ENCODE measurements at places on chromosomes 5 and 9.

- no peak for DNase-seq
These were observed 96.3 kb downstream of the ZNF608 start for GRCh38 chr5:124650147-124650561.

DNA sequence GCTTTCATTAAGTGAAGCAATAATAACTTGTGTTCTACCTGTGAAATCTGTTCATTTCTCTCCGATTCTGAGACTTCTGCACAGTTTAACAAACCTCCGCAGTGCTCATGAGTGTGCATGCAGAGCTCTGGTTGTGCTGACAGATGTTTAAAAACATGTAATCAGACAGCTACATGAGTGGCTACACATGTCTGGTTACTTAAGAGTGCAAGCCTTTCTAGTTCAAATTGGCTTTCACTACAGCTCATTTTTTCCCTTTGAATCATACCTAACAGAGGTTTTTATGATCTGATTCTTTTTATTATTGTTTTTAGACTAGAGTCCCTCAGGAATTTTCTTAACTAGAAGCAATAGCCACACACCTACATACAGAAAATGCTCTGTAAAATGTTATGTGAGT is 310.2 kb downstream of the ARRDC3 start:
- DNase-seq, result no peak

- no peak for DNase-seq
These were observed 1.0 kb upstream of the TRPM3 start for GRCh38 chr9:71122421-71122820.

GRCh38 chr5:1007221-1007680 is 1.4 kb upstream of the NKD2 start:
- no peak for DNase-seq

- DNase-seq, result peak; percentile 4
These were observed 90.2 kb downstream of the HACD4 start for GRCh38 chr9:20941174-20941690.

- peak; percentile 21 for DNase-seq
These were observed 16.6 kb upstream of the HEMGN start for GRCh38 chr9:97954550-97954989.

GRCh38 chr9:72589667-72590521 is 68.5 kb downstream of the TMC1 start:
- no peak for DNase-seq

GRCh38 chr5:84623019-84623418 is 238.3 kb upstream of the EDIL3 start:
- no peak for DNase-seq

GRCh38 chr9:129183495-129184218 is 5.6 kb upstream of the IER5L start:
- DNase-seq, result no peak

GRCh38 chr5:100900142-100900795 is 2.8 kb downstream of the ST8SIA4 start:
- DNase-seq, result no peak

DNA sequence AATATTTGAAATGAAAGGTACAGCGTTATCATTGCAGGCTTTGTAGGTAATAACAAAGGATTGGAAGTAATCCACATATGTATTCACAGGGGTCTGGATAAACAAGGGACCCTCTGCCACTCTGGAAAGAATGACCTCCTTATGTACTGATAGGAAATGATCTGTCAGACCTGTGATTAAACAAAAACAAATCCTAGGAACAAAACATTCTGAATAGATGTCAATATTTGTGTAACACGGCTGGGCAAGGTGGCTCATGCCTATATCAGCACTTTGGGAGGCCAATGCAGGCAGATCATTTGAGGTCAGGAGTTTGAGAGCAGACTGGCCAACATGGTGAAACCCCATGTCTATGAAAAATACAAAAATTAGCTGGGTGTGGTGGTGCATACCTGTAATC is 42.3 kb downstream of the NSUN2 start:
- no peak for DNase-seq

DNA sequence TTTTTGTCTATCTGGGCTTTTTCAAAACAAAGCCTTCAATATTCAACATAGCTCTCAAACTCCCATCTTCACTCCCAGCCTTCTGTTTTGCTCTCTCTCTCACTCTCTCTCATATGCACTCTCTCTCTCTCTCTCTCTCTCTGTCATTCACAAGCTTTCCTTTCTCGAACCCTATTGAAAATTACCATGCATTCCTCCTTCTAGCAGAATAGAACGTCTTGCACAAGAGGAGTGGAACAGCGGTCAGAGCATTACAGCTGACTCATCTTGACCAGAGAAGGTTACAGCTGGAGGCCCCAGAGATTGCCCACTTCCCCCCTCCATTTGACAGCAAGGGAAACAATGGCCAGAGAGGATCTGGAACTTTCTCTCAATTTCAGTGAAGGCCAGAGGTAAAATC is 51.0 kb upstream of the LIFR start:
- no peak for DNase-seq

DNA sequence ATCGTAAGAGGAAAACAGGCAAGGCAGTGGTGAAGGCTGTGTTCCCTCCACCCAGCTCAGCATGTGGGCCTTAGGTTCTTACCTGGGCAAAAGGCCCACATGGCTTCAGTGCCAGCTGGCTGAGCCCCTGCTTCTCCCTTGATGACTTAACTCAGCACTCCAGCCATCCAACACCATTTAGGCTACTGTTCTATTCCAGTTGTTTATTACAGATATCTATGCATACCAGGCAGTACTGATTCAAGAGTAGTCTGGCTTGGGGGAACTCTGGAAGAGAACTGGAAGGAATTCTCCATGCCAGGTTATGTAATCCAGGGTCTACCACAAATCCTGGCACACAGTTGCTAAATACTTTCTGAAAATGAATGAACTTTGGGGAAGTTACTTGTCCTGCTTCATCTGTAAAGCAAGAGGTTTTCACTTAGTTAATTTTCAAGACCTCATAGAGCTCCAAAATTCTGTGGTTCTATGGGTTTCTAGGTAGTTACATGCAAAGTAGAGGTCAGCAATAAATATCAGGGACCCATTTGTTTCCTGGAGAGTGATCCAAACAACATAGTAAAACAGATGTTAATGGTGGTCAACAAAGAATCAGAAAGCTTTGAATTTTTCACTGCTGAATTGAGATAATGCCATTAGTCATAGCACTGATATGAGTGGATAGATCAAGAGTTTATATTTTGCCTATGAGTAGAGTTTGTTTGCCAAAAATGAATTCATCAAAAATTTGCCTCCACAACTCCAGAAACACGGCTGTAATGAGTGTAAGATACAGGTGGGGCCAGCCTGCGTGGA is 88.2 kb upstream of the OSMR start:
- DNase-seq, result no peak

DNA sequence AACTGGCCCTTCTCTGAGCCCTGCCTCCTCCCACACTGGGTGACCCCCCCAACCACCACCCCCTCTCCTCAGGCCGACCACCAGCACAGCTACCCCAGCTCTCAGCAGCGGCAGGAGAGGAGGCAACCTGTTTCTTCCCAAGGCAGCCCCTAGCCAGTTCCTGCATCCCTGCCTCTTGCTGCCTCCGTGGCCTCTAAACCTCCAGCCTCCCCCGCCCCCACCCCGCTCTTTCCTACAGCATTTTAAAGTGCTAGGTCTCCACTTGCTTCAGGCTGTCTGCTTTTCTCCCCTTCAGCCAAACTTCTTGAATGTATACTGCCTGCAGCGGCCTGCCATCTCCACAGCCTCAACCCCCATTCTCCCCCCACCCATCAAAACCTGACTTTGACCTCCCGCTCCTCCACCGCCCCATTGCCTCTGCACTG is 135.6 kb downstream of the DAB2IP start:
- no peak for DNase-seq

- DNase-seq, result no peak
These were observed 35.8 kb downstream of the CREBRF start for GRCh38 chr5:173091981-173092380.

DNA sequence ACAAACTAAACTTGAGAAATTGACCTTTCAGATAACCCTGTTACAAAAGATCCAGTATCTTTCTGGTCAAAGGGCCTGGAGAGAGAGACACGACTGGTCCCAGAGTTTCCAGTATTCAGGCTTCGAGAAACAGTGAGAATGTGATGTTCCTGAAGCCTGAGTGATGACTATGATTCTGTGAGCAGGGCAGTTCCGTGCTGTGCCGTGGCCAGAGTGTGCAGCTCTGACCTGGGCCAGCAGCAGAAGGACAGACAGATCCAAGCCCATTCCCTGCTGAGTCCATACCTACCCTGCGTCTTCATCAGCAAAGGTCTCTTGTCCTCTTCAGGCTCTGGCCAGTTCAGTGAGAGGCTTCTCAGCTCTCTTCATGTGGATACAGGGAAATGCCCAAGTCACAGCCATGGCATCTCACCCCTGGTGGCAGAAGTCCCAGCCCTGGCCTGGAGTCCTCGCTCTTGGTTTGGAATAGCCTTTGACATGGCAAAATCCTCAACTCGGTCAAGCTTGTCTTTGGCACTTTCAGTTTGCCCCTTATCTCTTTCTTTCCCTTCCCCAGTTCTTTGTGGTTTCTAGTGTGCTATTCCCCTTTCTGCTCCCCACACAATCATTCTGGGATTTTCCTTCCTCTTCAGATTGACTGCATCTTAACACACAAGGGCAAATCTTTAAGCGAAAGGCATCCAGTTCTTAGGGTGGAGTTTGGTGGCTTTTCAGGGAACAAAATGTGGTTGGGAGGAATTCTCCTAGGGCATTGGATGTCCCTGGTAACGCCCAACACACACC is 107.7 kb downstream of the LIFR start:
- no peak for DNase-seq

DNA sequence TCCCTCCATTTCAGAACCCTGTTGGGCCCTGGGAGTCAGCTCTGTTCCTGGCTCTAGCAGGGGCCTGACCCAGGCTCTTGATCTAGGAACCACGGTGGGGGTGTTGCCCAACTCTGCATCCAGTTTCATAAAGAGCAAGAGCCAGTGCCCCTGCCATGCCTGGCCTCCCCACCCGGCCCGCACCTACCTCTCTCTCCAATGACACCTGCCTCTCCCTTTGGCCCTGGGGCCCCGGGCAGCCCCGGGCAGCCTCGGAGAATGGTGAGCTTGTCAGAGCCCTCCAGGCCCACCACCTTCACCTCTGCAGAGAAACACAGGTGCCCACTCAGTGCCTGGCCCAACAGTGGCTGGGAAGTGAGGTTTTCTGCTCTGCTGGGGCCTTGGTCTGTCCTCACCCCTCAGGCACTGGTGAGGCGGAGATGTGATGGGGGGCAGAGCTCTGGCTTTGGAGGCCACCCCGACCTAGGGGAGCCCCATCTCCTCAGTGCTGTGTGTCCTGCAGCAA is 1.5 kb downstream of the FCN1 start:
- no peak for DNase-seq

GRCh38 chr5:16933337-16933736 is 2.8 kb downstream of the MYO10 start:
- no peak for DNase-seq

GRCh38 chr5:177496727-177497291 is 595 bp downstream of the PDLIM7 start:
- no peak for DNase-seq

GRCh38 chr9:7305677-7306076 is 493.9 kb downstream of the DMAC1 start:
- DNase-seq, result no peak

GRCh38 chr9:34374905-34375552 is 1.7 kb downstream of the MYORG start:
- DNase-seq, result no peak

- no peak for DNase-seq
These were observed 17.3 kb downstream of the OR13D1 start for GRCh38 chr9:104711604-104712003.

- no peak for DNase-seq
These were observed 9.5 kb upstream of the BARX1 start for GRCh38 chr9:93964685-93965084.

- DNase-seq, result no peak
These were observed 671 bp downstream of the LRRC26 start for GRCh38 chr9:137168904-137169856.

DNA sequence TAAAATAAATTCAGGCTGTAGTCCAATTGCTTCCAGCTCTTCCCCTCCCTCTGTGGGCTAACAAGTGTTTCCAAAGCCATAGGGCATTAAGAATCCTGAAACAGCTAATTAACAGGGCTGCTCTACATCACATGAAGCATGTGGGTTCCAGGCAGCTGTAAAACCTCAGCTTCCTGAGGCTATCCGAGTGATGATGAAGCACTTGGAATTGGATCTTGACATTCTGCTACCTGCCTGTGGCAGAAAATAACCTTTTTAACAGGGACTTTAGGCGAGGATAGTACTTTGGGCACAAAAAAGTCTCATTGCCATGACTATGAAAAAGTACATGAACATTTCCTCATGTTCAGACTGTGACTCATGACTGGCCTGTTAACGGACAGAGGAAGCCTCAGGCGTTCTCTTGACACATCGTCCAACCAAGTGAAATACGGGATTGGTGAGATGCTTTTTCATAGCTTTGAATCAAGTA is 107.2 kb downstream of the PDE4D start:
- no peak for DNase-seq

GRCh38 chr9:112731971-112732370 is 14.1 kb upstream of the INIP start:
- DNase-seq, result no peak

DNA sequence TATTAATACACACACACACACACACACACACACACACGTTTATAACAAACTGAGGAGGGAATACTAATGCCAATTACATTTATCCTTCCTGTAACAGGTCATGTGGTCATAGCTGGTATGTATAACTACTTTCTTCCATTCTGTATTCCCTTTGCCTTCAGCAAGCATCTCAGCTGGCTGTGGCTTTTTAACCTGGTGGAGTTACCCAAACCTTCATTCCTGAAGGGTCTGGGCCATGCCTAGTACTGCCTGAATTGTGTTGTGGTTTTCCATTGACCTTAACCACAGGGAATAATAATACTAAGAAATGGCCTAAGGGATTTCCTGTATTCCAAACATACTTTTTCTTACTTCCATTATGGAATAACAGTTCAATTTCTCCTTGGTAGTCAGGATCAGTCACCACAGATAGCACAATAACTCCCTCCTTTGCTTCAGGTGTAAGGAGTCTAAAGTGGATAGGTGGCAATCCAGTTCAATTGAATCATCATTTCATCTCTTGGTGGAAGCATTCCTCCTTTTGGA is 222.2 kb upstream of the MEF2C start:
- DNase-seq, result no peak

DNA sequence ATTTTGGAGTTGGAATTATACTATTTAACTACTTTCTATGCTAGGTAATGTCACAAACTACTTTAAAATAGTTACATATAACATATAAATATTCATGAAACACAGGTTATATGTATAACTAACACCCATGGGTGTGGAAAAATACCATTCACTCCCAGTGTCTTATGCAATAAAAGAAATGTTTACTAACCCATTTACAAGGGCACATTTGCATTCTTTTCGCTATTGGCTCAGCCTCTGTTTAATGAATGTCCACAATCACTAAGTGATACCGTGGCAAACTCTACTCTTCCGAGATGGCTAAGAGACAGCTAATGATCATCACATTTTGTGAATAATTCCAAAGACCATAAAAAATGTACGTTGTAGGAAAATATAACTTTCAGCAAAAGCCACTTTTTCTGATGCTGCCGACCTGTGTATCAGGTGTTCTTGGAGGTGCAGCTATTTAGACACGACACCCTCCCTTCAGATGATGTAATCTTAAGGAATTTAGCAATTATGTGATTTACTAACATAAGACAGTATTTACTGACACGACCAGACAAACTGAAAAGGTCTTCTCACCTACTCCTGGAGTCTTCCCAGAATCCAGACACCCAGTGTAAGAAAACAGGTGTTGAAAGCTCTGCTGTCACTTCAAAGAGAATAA is 121.7 kb upstream of the FAM120A start:
- DNase-seq, result no peak

GRCh38 chr9:3401221-3401954 is 124.4 kb downstream of the RFX3 start:
- no peak for DNase-seq
